ENCODE measurements at places on chromosomes 16 and 17.
A peak's percentile ranks its signal among the peaks of the same experiment; 100 is the strongest.

DNA sequence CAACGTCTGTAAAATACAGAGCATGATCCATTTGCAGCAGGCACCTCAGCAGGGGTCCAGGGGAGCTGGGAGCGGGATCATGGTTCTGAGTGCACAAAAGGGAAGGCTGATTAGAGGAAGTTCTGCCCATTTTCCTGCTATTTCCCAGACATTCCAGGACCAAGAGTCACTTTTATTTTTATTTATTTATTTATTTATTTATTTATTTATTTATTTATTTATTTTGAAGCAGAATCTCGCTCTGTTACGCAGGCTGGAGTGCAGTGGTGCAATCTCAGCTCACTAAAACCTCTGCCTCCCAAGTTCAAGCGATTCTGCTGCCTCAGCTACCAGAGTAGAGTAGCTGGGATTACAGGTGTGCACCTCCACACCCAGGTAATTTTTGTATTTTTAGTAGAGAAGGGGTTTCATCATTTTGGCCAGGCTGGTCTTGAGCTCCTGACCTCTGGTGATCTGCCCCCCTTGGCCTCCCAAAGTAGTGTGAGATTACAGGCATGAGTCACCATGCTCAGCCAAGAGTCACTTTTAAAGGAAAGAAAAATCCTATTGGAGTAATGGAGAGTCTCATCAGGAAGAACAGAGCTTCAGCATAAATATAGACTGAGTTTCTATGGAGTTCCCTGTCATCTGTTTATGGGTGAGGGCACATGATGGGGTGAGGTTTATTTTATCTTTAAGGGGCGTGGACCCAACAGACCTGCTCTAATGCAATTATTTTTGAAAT is 355.2 kb downstream of the HAPSTR1 start:
- no peak for DNase-seq

GRCh38 chr17:47946929-47947397 is 5.6 kb downstream of the PNPO start:
- peak; percentile 93 for DNase-seq

DNA sequence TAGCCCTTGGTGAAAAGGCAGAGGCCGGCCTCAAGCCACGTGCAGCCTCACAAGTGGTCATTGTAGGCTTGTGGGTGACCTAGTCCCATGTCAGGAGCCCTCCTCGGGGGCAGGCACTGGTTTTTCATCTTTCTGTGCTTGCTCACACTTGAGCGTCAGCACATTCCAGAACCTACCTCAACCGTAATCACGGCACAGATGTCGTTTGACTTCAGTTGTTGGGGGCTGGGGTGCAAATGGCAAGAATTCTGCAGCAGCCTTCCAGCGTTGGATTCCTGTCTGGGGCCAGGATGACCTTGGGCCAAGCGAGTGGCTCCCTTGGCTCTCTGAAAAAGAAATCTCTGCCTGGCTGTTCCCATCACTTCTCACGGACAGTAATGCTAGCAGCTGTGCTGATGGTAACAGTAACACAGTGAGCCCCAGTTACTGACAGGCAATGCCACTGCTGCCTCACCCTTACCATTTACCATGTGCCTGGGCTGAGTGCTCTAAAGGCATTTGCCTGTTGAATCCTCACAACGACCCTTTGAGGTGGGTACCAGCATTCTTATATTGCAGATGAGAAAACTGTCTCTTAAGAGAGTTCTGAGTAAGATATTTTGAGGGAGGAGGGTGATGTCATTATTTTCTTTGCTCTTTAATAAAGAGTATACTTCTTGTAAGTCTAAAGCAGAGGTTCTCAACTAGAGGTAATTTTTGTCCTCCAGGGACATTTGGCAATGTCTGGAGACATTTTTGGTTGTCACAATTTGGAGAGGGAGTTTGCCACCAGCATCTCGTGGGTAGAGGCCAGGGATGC is 46.5 kb downstream of the KSR1 start:
- no peak for DNase-seq

DNA sequence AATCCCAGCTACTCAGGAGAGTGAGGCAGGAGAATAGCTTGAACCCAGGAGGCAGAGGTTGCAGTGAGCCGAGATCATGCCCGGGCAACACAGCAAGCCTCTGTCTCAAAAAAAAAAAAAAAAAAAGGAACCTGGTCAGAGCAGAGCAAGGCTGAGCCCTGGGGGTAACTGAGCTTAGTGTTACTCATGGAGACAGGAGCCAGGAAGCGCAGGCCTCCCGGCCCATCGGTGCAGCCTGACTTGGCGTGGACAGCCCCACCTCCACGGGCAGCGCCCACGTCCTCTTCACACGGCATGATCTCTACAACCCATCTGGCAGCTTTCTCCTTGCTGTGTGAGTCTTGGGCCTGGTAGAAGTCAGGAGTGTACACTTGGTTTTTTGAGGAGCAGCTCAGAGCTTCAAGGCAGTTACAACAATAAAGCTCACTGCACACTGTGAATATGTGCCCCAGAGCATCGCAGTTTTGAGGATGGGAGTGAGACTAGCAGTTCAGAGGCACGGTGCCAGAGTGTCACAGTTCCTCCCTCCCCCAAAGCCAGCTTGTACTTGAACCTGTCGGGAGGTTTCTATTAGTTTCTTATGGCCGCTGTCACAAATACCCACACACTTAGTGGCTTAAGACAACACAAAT is 129.9 kb downstream of the RAP1GAP2 start:
- DNase-seq, result no peak

- DNase-seq, result no peak
Measured at GRCh38 chr17:69724238-69724637, 309.7 kb downstream of the MAP2K6 start.

DNA sequence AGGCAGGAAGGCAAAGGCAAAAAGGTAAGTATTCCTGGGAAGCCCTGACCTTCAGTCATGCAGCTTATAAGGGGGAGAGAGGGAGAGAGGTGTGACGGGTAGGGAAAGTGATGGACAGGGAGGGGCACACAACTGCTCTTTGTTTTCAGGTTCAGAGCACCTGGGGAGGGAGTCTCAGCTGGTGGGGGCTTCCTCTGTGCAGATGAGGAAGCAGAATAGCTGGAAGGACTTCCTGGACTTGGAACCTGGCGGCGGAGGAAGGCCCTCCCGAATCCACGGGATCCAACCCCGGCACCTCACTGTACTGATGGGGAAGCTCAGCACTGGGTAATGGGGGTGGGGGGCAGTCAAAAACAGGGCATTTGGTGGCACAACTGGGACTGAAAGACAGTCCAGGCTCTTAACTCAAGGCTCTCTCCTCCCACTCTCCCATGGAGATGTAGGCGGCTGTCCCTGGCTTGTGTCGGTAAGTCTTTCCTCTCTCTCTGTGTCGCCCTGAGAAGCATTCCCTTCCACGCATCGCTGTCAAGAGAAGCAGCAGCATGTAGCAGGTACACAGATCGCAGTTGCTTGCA is 11.9 kb upstream of the PITPNM3 start:
- DNase-seq, result no peak

DNA sequence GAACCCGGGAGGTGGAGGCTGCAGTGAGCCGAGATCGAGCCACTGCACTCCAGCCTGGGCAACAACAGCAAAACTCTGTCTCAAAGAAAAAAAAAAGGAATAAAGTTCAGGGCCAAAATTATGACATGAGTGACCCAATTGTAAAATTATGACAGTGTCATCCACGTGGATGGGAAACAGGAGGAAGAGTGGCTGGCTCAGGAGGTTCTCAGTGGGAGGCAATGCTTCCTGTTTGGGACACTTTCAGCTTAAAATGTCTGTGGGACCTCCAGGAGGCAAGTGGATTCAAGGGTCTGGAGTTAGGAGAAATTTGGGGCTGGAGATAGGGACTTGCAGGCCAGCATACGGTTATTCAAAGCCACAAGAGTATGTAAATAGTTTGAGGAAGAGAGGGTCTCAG is 8.0 kb upstream of the STX4 start:
- no peak for DNase-seq

GRCh38 chr16:28923652-28924398 is 1.2 kb downstream of the RABEP2 start:
- DNase-seq, result no peak

GRCh38 chr16:10036956-10037355 is 145.3 kb downstream of the GRIN2A start:
- DNase-seq, result no peak

DNA sequence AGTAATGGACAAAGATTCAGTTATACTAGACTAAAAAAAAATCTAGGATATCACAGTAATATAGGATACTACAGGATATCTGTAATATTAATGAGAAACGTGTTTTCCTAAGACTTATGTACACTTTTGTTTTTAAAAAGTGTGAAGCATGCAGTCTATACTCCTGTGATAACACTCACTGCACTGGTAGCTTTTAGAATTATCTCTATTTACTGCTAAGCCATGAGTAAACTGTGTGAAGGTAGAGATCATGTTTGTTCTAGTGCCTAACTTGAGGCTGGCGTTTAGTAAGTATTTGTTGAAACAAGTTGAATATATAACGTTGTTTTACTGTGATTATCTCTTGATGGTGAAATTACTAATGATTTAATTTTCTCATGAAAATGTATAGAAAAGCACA is 23.9 kb downstream of the RPA1 start:
- DNase-seq, result no peak

GRCh38 chr17:31842195-31843069 is 16.6 kb downstream of the COPRS start:
- DNase-seq, result peak; percentile 74
